ENCODE measurements at places on chromosomes 12 and 14. TPM values are rescaled to one million over a fixed set of nuclear protein-coding genes. Genes with fewer than 3 reads are reported as not detected.

The TWF1 gene
- total RNA-seq = 93.2 TPM

The KRT80 gene
- 1.3 TPM for total RNA-seq

The SLC10A1 gene
- not detected for total RNA-seq

The KRT3 gene
- not detected for total RNA-seq

The FAM181A gene
- total RNA-seq = not detected

The ABCB9 gene
- total RNA-seq = 7.9 TPM

The MYH6 gene
- total RNA-seq = not detected

The TAS2R50 gene
- 5.5 TPM for total RNA-seq

The RALGAPA1 gene
- total RNA-seq = 44.1 TPM
